ENCODE measurements at places on chromosomes 7 and 10.
A peak's percentile ranks its signal among the peaks of the same experiment; 100 is the strongest.

DNA sequence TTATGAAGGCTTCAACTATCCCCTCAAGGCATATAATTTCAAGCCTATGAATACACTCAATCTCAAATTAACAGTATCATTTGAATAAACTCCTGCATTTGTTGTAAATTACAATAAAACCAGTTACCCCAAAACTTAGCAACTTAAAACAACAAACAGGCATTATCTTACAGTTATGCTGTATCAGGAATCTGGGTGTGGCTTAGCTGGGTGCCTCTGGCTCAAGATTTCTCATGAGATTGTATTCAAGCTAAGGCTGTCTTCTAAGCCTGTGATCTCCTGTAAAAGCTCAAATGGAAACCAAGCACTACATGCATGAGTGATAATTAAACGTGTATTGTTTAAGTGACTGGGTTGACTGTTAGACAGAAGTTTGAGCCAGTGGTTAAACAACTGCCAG is 341.0 kb upstream of the PHF14 start:
- ATAC-seq: peak; percentile 48

GRCh38 chr7:158274404-158274811 is 313.2 kb downstream of the PTPRN2 start:
- ATAC-seq: no peak

DNA sequence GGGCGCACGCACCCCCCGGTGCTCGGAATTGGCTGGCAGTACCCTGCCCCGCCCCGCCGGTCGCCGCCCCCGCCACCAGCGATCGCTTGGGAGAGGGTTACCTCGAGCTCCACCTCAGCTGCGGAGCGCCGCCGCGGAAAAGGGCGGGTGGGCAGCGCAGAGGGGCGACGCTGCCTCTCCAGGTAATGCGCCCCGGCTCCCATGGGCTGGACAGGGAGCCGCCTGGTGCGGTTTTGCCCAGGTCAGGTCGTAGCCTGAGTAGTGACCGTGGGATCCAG is 1.3 kb downstream of the PFKFB3 start:
- peak; percentile 25 for ATAC-seq

DNA sequence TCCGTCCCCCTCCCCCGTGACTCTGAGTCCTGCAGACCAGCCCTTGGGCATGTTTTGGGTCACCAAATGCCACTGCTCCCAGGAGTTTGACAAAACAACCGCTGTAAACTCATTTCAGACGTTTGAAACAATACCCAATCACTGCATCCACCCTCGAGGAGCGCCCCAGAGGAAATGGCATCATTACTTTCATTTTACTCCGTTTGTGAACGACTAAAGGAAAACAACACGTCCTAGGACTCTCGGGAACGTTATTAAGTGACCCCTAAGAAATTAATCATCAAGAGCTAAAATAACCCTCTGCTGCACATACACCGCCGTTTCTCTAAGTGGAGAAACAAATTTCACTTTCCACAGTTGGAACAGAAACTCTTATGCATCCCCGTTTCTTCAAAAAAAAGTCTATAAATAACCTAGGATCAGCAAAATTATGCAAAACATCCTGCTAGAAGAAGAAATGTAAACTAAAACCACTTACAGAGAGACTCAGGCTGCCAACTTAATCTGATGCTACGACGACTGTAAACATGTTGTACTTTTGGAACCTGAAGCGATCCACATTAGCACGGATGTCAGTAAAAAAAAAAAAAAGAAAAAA is 109.9 kb upstream of the EFCAB10 start:
- ATAC-seq: no peak

DNA sequence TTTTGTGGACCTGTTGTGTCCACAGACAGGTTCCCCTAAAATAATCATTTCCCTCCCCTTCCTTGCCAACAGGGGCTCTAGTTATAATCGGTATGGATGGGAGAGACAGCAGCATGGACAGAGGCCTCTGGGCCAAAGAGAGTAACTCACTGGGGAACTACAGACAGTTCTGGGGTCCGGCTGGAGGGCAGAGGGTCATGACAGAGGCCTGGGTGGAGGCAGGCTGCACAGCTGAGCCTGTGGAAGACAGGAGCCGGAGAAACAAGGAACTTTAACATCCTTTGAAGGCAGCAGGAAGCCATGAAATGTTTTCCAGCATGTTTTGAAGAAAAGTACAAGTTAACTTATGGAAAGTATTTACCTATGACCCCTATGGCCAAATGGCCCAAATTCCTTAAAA is 68.6 kb downstream of the PDIA4 start:
- ATAC-seq: no peak

GRCh38 chr7:157616426-157616825 is 279.6 kb downstream of the DNAJB6 start:
- ATAC-seq: no peak

DNA sequence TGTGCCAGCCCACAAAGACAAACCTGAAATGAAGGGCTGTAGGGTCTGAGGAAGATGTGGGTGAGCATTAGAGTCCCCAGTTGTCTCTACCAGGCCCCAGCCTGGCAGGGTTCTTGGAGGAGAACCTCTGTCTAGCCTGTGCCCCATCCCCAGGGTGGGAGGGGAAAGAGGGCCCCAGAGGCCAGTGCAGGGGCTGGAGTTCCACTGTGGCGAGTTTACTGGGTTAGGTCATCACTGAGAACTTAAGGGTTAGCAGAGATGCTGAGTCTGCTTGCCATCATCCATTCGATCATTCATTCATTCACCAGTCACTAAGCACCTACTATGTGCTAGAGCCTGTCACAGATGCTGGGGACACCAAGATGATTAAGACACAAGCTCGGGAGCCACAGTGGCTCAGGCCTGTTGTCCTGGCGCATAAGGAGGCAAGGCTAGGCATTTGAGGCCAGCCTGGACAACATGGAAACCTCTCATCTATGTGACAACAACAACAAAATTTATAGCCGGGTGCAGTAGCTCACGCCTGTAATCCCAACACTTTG is 2.6 kb downstream of the ANKRD2 start:
- ATAC-seq: no peak

DNA sequence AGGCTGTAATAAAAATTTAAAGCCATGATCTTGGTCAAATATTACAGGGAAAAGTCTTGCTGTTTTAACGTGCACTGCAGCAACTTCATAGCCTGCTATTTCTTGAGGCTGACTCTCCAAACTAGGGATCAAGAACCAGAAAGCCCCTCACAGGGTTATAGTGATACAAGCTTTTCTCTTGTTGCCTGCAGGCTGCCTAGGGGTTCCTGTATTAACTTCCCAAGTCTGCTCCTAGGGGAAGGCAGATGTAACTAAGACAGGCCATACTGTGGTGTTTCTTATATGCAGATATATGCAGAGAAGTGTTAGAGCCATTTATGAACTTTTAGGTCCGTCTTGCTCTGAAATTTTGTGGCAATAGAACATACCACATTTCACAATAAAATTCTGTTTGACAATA is 175.7 kb downstream of the FOXP2 start:
- no peak for ATAC-seq

DNA sequence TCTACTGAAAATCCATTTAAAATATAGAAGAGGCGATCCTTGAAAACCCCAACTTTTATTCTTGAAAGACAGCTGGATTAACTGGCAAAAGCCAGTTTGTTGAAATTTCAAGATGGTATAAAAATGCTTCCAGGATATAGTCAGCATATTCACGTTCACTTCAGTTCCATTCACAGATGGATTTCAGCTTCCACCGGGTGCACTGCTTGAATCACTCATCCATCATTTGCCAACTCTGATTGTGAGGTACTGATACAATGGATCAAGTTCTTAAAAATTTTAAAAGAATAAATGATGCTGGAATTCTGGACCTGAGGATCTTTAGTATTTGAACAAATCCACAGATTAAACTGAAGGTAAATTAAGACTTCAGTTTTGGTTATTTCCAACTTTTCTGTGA is 2.4 kb downstream of the PURB start:
- ATAC-seq: no peak

GRCh38 chr10:96367470-96367869 is 8.7 kb upstream of the OPALIN start:
- ATAC-seq: no peak

- no peak for ATAC-seq
These were observed 59.9 kb downstream of the ALOX5 start for GRCh38 chr10:45433716-45434469.

DNA sequence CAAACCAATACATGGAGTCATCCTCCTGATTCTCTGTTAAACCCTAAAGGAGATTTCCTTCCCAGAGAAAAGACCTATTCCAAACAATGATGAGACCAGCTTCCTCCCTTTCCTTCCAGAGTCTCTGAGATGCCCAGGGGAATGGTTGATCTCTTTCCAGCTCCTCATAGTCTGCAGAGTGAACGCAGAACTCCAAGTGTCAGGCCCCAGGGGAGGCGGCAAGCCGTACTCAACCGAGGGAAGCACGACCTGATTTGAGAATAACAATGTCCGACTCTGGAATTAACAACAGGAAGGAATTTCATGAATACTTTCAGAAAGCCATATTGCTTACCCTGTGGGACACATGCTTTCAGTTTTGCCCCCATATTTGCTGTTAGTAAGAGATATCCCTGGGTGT is 241.7 kb upstream of the GLI3 start:
- ATAC-seq: no peak

DNA sequence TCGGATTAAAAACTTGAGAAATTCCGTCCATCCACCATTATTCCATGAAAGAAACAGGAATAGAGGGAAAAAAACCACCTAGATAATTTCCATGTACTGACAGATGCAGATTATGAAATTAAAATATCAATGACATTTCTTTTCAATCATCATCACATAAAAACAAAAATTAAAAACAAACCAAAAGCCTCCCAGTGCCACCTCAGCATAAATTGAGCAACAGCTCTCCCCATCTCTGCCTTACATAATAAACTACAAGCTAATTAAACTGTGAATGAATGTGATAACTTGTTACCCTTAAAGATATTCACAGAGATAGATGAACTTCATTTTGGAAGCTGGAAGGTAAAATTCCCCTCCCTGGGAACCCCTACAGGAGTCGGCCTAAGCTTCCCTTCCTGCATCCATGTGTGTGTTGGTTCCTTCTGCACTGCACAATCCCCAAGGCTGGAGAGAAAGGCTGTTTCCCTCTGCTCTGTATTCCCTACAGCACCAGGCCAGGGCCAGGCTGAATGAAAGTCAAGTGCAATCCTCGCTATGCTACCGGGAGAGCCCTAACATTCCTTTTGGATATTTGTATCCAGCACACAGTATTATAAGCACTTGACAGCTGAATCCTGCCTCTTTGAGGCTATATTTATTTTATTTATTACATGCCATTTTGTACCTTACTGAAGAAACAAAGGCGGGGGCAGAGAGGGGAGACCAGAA is 8.1 kb downstream of the CCDC6 start:
- ATAC-seq: no peak

DNA sequence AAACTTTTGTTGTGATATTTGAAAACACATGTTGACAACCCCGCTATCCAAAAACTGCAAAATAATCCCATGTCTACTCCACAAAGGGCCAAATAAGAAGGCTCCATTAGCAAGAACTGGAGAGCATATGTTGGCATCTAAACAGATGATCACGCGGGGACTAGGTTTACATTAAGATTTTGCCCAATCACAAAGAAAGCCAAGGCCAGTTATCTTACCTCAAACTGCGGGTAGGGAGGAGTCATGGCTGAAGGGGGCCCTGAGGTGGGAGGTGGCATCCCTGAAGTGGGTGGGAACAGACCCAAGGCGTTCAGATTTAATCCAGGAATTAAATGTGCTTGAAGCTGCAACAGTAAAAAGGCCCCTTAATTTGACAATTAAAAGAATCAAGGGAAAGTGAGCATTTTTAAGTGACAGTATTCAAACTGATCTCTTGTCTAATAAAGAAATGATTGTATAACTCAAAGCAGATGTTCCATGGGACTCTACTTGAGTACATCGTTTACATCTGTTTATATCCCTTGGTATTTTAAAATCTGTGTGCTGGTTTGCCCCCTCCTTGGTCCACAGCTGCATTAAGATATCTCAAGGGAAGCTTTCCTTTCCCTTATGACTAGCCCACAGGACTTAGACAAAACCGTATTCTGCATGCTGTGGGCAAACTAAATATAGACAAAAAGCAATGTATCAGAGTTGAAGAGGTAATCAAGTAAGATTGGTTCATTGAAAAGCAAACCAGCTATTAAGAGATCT is 42.9 kb downstream of the MALSU1 start:
- ATAC-seq: no peak

DNA sequence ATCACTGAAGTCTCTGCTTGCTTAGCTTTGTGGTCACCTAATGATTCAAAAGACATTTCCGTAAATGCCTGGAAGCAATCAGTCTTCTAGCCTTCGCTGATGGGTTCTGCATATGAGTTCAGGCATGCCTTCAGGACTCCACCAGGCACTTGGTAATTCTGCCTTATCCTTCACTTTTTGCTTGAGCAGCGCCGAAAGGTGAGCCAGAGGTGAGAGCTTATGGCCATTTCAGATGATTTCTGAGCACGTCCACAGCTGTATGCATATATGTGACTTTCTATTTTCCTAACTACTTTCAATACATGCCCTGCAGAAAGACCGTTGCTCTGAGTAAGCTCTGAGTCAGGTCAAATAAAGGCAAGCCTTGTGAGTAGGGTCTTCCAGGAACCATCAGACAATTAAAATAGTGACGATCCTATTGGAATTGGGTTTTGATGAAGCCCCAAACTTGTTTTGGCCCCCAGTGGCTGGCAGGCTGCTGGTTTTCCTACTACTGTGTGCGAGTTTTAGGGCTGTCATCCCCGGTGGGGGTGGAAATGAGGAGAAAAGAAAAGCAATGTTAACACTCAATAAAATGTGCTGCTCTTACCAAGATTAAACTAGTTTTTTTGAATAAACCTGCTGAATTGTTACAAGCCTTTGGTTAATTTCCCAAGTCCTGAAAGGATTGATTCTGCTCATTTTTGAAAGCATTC is 154.4 kb upstream of the AKR1E2 start:
- peak; percentile 98 for ATAC-seq

DNA sequence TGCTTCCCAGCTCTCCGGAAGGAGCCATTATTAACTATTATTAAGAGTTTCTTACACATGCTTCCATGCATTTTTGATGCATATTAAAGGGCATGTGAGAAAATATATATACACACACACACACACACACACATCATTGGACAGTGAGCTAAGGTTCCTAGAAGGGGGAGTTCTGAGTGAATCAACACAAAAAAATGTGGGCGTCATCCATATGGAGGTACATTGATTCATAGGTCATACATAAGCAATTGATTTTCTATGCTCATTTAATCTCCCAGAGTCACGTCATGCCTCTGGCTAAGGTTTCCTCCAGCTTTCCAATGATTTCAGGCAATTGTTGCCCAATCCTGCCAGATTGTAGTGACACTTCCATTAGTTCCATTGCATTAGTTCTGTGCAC is 269.4 kb downstream of the DNAJB9 start:
- ATAC-seq: no peak

GRCh38 chr7:141128506-141128905 is 54.6 kb downstream of the TMEM178B start:
- no peak for ATAC-seq

GRCh38 chr10:46236941-46237681 is 49.7 kb upstream of the ANTXRL start:
- ATAC-seq: no peak

GRCh38 chr7:118202061-118202460 is 18.1 kb downstream of the LSM8 start:
- ATAC-seq: no peak

DNA sequence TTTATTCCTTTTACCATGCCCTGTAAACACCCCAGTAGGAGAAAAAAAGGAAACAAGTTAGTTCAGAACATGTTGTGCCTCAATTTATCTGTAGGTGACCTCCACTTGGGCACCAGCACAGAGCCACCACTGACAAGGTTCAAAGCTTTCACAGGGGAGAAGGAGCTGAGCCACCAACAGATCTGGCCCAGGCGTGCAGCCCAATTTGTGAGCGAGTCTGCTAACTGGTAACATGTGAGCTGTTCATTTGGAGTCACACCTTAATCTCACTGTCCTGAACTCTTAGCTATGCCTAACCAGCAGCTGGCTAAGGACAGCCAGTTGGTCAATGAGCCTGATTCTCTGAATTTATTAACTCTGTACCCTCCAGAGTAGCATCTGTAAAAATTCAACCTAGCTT is 78.4 kb upstream of the CAMK2B start:
- no peak for ATAC-seq

All from esophagus mucosa (tissue), 1 donor.